ENCODE measurements at places on chromosomes 11 and 22.

DNA sequence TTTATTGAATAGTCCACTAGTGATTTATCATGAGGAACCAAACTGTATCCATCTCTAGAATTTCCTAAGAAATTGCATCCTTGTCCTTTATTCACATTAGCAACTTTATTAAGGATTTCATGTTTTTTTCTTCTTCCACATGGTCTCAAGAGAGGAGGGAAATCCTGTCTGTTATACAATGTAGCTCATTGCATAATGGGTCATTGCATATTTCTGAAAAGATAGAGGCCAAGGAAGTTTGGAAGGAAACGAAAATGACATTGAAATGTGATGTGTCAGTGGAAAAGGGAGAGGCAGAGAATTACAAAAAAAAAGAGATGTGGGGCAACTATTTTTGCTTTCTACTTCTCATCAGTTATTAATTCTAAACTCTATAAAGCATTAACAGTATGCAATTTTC lies 353.1 kb downstream of the METTL15 start:
- DNase-seq, result no peak

- no peak for DNase-seq
Observed at GRCh38 chr22:17265649-17266248, 46.5 kb upstream of the ADA2 start.

- no peak for DNase-seq
Observed at GRCh38 chr11:109106151-109106906, 315.7 kb upstream of the C11orf87 start.

DNA sequence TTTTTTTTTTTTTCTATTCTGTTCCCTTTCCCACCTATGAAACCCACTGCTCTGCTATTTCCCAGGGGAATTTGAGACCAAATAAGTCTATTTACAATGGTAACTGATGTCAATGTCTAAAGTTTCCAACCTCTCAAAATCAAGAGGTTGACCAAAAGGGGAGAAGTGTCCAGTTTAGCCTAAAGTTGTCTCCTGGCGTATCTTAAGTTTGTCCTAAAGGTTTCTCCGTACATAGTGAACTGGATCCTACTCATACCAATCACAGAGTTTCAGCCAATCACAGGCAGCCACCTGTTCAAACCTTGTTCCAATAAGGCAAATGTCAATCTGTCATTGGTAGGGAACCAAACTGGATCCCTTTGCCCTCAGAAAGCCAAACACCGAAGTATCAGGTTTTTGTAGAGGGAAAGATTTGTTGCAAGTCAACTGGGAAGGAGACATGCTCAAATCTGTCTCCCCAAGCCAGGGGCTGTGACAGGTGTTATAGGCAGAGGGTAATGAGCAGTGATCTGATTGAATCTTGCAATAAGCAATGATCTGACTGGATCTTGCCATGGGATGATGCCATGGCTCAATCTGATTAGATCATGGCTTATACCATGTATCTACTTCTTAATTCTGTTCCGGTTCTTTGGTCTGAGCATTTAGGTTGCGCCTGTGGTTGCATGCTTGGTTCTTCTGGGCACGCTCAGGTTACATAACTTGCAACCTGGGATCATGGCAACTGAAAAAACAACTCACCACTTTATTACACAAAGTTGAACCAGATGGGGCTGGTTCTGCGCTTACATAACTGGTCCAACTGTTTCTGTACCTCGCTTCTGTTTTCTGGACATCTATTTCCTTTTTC lies 1.1 kb upstream of the VPS37C start:
- no peak for DNase-seq

DNA sequence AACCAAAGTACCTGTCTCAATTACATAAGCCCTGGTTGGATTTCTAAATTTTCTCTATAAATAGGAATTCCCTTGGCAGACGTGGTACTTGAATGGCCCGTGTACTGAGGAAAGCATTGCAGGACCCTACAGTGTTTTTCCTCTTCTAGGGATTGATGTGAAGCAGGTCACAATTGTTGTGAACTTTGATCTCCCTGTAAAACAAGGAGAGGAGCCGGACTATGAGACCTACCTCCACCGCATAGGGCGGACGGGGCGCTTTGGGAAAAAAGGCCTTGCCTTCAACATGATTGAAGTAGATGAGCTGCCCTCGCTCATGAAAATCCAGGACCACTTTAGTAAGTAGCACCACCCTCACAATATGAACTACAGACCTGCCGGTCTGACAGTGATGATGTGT lies 16.7 kb downstream of the DDX25 start:
- DNase-seq, result no peak

DNA sequence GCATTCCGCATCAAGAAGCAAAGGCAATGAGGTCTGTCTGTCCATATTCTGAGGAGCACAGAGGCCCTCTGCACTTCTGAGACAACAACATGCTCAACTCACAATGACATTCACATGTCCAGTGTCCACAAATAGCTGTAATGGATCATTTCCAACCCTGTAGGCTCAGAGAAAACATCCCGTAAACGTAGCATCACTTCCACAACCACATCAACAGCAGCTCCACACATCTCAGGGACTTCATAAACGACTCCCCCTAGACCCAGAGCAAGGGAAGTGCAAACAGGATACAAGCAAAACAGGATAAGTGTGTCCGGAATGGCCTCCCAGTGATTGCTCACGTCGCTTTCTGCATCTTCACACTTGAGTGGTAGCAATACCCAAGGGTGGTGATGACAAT lies 100.2 kb downstream of the SYN3 start:
- peak; percentile 43 for DNase-seq

- no peak for DNase-seq
Observed at GRCh38 chr11:26827567-26828081, 105.8 kb upstream of the SLC5A12 start.

GRCh38 chr22:20354238-20354975 lies 34.5 kb upstream of the DGCR6L start:
- DNase-seq, result no peak

DNA sequence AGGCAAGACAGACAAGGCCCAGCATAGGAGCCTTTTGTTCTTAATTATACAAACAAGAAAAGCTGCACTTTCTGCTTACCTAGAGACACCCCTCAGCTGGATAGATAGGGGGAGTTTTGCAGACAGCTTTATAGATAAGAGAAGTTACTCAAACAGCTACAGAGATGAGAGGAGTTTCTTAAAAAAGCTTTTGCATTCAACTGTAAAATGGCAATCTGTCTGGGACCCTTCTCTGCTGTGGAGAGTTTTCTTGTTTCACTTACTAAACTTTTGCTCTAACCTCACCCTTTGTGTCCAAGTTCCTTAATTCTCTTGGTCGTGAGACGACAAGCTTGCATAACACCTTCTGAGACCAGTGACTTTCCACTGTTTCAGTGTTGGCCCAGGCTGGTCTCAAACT lies 103.8 kb upstream of the CHORDC1 start:
- DNase-seq, result no peak

DNA sequence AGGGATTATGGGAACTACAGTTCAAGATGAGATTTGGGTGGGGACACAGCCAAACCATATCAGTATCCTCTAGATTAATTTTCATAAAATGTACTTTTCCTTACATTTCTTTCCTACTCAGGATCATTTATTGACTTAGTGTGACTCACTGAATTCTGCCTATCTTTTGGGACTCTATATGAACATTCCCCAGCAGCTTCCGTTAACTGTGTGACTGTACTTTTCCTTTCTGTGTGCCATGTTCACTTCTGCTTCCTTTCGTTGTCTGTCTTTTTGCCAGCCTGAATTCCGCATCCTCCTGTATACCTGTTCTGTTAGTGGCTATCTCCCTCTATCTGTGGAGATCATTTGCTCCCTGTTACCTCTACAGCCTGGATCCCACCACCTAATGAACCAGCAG lies 48.8 kb downstream of the SPECC1L start:
- DNase-seq, result no peak

- no peak for DNase-seq
Observed at GRCh38 chr11:69950621-69951020, 127.5 kb upstream of the ANO1 start.

GRCh38 chr11:14350215-14350614 lies 8.8 kb downstream of the RRAS2 start:
- DNase-seq, result no peak

GRCh38 chr11:122979815-122980595 lies 1.6 kb downstream of the BSX start:
- DNase-seq, result no peak

- no peak for DNase-seq
Observed at GRCh38 chr11:102573851-102574250, 43.3 kb upstream of the MMP7 start.

GRCh38 chr22:32752326-32752725 lies 49.2 kb upstream of the TIMP3 start:
- DNase-seq, result no peak

DNA sequence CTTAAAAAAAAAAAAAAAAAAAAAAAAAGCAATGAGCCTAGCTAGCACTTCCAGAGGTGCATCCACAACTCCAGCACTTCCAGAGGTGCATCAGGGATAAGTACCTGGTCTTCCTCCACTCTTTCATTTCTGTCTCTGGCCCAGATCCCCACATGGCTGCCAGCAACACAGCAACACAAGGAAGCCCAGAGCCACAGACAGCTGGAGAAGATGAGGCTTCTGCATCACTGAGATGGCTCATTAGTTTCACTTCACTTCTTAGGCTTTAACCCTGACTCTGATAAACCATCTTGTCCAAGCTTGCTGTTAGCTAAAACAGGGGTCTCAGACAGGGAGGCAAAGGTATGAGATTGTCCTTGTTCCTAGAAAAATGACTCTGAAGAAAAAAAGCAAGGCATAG lies 35.6 kb downstream of the PC start:
- no peak for DNase-seq

DNA sequence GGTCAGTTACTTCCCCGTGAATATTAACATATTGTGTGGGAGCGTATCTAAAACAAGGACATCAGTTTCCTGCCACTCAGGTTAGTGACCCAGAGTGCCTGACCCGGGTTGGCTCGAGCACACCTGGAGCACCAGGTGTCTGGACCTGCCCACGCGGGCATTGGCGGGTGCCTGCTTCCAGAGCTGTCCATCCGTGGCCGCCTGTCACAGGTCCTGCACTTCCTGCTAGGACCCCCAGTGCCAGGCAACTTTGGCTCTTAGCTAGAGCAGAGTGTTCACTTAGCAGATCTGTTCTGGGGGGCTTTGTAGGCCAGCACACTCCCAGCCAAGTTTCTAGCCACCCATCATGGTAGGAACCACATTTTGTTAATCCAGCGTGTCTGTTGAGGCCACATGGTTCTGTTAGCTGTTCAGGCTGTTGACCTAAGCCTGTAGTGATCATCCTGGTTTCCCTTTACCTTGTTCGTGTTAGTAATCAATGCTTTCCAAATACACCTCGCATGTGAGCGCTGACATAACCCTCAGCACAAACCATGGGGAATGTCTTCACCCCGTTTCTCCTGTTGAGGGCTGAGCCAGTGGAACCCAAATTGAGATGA lies 29.5 kb downstream of the MOV10L1 start:
- DNase-seq, result no peak

GRCh38 chr22:40409613-40410113 lies 39.3 kb downstream of the SGSM3 start:
- no peak for DNase-seq

DNA sequence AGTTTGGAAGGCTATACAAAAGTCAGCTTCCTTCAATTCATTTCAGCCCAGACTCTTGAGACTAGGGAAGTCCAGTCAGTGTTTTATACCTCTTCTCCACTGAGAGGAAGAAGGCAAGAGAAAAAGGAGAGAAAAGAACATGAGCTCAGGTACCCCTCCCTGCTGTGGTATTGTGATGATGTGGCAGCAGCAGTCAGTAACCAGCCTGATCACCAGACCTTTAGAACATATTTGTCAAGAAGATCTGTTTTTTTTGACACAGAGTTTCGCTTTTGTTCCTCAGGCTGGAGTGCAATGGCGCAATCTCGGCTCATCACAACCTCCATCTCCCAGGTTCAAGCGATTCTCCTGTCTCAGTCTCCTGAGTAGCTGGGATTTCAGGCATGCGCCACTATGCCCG lies 21.2 kb upstream of the RPS13 start:
- no peak for DNase-seq

DNA sequence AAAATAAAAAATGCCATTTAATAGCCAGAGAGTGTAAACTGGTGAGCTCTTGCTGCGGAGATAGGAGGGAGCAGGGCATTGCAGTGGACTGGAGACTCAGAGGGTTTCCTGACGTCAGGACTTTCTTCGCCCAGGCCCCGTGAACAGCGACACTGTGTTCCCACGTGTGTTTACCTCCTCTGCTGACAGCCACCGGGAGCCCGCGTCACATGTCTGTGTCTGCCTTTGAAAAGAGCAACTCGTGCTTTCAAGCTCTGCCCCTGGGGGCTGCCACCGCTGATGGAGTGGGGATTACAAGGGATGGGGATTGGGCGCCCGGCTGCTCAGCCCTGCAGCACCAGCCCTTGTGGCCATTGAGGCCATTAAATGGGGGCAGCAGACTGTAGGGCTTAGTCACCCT lies 3.3 kb downstream of the TANGO2 start:
- no peak for DNase-seq

DNA sequence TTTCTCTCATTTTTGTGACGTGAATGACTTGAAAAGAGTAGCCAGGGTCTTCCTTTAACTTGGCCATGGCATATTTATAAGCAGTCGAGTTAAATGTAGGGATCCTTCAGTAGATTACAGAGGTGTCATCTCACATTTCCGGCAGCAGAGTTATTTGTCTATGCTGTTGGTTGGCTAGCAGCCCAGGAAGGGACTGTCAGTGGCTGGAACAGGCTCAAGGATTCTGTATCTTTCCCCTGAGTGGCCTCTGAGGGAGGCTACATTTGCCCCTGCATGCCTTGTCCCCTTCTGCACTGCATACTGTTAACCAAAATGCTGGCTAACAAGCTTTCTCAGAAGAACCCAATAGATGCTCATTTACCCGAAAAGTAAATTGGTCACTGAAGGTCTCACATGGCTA lies 187.6 kb downstream of the PGR start:
- DNase-seq, result peak; percentile 48

DNA sequence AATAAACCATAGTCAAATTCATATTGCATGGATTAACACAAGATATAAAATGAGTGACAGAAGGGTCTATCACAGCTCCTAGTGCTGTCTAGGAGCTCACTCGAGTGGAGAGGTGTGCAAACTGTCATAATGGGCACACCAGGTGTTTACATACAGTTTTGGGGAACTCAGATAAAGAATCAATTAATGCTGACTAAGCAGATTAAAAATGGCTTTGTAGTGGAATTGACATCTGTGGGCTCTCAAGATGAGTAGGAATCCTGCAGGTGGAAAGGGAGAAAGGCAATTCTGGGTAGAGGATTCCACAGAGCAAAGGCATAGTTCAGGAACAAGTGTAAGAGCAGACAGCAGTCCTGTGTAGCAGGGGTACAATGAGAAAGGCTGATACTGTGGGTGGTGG lies 496.2 kb upstream of the CCDC90B start:
- no peak for DNase-seq

DNA sequence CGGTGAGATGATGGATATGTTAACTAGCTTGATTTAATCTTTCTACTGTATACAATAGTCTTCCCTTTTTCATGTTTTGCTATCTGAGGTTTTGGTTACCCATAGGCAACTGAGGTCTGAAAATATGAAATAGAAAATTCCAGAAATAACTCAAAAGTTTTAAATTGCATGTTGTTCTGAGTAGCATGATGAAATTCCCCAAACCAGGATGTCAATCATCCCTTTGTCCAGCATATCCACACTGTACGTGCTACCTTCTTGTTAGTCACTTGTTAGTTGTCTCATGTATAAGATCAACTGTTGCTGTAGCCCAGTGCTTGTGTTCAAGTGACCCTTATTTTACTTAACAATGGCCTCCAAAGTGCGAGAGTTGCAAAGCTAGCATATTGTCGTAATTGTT lies 21.2 kb upstream of the OR10W1 start:
- DNase-seq, result no peak

Data from femur (tissue), 1 donor.